ENCODE measurements at places on chromosomes 2 and 18.
A peak's percentile ranks its signal among the peaks of the same experiment; 100 is the strongest.

DNA sequence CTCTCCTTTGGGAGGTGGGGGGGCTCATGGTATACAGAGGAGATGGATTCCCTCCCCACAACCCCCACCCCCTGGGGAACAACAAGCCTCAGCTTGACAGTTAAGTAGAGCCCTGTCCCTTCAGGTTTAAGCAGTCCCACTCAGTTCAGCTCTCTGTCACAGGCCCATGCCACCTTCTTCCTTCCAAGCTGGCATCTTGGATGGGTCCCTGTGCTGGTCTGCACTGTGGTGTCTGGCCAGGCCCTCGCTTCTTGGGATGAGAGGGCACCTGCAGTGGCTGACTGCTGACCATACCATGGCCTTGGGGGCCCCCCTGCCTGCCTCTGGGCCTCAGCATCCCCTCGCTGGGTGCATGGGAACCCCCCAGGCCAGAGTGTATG lies 20.4 kb upstream of the GPR17 start:
- no peak for DNase-seq

GRCh38 chr2:25204190-25204838 lies 35.9 kb upstream of the POMC start:
- no peak for DNase-seq

DNA sequence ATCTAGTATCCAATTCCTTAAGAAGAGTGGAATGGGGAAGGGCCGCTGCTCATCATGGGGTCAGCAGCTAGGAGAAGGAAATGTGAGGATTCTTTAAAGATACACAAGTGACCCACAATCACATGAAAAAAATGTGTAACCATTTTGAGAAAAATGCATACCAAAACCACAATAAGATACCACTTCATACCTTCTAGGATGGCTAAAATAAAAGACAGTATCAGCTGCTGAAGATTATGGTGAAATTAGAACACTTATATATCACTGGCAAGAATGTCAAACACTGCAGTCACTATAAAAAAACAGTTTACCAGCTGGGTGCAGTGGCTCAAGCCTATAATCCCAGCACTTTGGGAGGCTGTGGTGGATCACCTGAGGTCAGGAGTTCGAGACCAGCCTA lies 67.9 kb downstream of the C2orf74 start:
- no peak for DNase-seq

DNA sequence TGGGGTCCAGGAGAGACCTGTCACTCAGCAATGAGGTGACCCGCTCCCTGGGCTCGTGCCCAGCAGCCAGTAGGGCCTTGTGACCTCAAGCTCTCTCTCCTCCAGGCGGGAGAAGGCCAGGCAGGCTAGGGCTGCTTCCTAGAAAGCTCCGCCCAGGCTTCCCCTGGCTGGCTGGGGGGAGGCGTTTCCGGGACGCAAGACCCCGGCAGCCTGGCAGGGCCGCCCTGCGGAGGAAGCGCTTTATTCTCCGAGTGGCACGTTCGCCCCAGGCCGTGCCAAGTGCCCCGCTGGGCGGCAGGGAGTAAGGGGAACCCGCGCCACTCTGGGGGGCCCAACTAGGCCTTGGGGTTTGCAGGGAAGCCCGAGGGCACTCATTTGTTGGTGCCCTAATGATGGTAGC lies 21.2 kb upstream of the EPAS1 start:
- no peak for DNase-seq

- no peak for DNase-seq
These were observed 222.6 kb downstream of the INSIG2 start for GRCh38 chr2:118310681-118311429.

DNA sequence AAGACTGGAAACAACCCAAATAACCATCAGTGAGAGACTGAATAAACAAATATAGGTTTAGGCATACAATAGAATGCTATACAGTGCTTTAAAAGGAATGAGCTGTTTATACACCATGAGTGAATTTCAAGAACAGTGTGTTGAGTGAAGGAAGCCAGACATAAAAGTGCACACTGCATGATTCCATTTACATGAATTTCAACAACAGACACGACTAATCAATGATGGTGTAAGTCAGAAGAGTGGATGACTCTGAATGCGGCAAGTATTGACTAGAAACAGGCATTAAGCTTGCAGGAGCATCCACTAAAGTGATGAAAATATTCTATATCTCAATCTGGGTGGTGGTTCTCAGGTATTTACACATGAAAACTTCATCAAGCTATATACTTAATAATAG lies 142.7 kb upstream of the SLC39A10 start:
- DNase-seq, result no peak

- DNase-seq, result no peak
These were observed 32.1 kb upstream of the TTC39C start for GRCh38 chr18:23982155-23983079.

DNA sequence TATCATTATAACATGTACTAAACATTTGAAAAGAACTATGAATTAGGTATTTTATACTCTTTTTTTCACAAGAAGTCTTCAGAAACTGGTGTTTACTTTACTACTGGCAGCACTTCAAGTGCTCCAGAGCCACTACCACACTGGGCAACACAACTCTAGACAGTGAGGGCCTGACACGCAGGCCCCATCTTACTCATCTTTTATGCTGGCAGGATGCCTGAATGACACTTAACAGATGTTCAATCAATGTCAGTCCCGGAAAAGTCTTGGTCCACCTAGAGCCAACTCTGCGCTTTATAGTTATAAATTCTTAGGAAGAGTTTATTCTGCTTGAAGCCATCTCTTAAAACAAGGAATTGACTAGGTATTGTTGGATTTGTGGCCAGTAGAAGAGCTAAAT lies 8.7 kb upstream of the WIPF1 start:
- DNase-seq, result no peak

GRCh38 chr18:10340821-10341220 lies 113.6 kb upstream of the APCDD1 start:
- no peak for DNase-seq

- peak; percentile 77 for DNase-seq
These were observed 63.3 kb upstream of the STK17B start for GRCh38 chr2:196234672-196235071.

DNA sequence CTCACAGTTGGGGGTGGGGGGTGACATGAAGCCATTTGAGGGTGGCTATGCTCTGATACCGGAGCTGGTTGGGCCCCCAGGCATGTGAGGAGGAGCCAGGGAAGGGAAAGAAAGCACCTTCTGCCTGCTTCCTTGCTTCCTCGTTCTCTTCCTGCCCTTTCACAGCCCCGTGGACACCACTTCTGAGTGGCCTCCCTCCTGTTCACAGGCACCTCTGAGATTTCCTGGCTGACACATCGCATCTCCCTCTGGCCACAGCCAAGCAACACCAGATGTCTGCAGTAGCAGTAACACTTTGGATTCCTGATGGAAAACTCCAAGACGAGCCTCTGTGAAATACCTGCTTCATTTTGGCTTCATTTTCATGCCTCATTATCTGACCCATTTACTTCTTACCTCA lies 64.7 kb upstream of the ST3GAL5 start:
- DNase-seq, result no peak

GRCh38 chr2:216410550-216410949 lies 1.7 kb upstream of the SMARCAL1 start:
- no peak for DNase-seq

- no peak for DNase-seq
These were observed 34.4 kb downstream of the ACYP2 start for GRCh38 chr2:54149638-54150441.

DNA sequence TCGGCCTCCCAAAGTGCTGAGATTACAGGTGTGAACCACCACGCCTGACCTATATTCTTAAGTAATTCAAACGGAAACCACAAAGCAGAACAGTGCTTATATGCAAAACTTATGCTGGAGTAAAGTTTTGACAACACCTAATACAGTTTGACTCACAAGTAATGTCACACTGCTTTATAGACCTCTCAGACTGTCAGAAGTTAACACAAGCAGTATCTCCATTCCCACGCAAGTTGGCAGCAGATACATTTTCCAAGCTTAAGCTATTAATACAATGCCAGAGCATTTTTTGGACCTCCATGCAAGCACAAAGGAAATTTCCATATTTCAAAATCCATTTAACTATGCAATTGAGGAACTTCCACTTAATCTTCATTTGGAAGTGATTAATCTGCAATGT lies 21.0 kb upstream of the SANBR start:
- no peak for DNase-seq

DNA sequence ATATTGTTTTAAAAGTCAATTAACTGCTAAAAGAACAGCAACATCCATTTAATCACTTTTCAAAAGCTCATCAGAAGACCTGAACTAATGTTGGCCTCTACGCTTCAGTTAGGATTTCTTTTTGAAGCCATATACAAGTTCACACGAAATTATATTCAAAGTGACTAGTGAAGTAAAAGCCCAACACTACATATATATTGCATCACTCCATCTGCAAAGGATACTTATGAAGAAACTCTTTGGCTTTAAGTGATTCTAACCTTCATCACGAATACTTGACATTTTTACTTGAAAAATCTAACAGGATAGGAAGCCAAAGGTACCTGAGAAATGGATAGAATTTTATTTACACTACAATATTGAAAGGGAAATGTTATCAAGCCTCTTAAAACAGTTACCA lies 50.4 kb downstream of the LRPPRC start:
- no peak for DNase-seq

- DNase-seq, result peak; percentile 38
These were observed 122.3 kb upstream of the FHL2 start for GRCh38 chr2:105521176-105521575.

DNA sequence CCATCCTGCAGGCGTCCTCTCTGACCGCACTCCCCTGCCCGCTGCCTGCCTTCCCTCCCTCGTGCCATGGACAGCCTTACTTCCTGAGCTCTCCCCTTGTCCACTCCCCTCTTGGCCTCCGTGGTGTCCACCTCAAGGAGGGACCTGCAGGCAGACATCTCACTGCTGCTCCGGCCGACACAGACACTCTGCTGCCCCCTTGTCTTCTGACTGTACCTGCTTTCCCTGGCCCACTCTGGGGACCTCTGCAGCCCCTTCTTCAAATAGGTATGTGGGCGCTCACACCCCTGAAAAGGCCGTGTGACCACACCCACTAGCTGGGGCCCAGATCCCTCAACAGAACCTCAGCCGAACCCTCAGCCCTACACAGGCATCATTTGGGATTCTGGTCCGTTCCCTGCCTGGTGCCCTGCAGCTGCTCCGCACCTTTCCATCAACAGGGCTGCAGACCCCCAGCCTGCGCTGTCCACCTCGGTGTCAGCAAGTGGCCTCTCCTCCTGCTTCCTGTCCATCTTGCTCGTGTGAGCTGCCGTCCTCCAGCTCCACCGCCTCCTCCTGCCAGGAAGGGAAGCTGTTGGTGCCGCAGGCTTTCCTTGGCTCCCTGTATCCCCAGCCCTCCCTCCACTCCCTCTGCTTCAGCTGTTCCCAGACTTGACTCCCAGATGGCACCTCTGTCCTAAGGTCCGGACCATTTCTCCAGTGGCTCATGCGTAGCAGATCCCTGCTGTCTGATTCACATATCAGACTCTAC lies 94.1 kb downstream of the KLHL29 start:
- DNase-seq, result no peak

DNA sequence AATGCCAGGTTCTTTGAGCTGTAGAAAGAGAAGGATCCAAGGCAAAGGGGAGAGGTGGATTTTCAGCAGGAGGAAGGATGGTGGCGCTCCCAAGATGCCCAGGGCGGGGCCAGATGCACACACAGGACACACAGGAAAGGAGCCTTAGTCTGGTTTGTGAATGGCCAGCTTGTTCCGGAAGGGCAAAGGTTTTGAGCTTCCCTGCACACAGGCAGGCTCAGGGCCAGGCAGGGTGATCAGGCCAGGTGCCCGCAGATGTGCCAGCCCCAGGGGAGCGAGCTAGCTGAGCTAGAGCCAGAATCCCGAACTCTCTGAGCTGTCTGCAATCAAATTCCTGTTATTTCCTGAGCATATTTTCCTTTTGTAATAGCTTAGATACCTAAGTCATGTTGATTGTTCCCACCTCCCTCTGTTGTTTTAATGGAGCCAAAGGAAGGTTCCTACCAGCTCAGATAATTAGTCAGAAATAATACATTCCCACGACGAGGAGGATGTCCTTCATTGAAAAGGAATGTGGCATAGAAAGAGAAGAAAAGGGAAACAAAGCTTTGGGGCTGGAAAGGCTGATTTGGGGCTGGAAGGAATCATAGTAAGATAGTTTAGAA lies 13.7 kb upstream of the OTOF start:
- DNase-seq, result no peak

- no peak for DNase-seq
These were observed 65.3 kb downstream of the C1D start for GRCh38 chr2:67997528-67997900.

- DNase-seq, result no peak
These were observed 37.5 kb downstream of the ITGB1BP1 start for GRCh38 chr2:9385841-9386240.

GRCh38 chr2:187499941-187500532 lies 52.0 kb upstream of the CALCRL start:
- DNase-seq, result peak; percentile 77

- DNase-seq, result peak; percentile 64
These were observed 5.3 kb downstream of the KLF11 start for GRCh38 chr2:10048501-10049171.

DNA sequence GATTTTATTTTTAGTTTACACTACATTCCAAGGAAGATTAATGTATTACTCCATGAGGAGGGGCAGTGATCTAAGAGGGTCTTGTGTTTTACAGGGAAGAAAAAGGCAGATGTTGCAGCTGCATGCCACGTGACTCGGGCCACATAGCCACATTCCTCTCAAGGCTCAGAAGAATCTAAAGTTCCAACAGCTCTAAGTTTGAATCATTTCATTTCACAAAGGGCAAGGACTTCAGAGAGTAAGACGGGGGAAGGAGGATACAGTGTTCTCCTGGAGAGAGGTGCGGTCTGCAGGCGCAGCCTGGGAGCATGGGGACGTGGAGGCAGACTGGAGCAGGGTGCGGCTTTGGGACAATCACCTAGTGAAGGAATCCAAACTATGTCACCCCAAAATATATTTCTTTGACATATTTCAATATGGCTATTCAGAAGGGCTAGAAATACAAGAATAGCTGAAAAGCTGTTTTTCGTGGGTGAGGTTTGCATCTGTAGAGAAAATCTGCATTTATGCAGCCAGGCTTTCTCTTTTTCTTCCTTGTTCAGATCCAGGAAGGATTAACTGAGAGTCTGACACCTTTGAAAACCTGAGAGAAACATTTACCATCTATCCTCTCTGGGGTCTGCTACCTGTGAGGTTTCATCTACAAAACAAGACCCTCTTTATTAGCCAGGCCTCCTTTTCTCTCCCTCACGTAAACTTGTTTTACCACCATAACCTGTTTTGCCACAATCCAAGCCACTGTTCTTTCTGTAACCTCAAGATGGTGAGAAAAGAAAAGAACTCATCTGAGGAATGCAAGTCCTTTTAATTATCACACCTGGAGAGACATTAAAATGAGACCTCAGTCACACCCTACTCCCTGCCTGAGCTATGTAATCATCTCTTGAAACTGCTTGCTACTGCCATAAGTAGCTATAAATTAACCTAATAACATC lies 165.1 kb upstream of the NDUFV2 start:
- DNase-seq, result no peak

GRCh38 chr2:4090668-4091630 lies 387.6 kb downstream of the DCDC2C start:
- DNase-seq, result no peak

- no peak for DNase-seq
These were observed 219.5 kb upstream of the SLC39A10 start for GRCh38 chr2:195437521-195437920.

Data from OCI-M1 (cell line).